ENCODE measurements at places on chromosomes 1 and 21.

DNA sequence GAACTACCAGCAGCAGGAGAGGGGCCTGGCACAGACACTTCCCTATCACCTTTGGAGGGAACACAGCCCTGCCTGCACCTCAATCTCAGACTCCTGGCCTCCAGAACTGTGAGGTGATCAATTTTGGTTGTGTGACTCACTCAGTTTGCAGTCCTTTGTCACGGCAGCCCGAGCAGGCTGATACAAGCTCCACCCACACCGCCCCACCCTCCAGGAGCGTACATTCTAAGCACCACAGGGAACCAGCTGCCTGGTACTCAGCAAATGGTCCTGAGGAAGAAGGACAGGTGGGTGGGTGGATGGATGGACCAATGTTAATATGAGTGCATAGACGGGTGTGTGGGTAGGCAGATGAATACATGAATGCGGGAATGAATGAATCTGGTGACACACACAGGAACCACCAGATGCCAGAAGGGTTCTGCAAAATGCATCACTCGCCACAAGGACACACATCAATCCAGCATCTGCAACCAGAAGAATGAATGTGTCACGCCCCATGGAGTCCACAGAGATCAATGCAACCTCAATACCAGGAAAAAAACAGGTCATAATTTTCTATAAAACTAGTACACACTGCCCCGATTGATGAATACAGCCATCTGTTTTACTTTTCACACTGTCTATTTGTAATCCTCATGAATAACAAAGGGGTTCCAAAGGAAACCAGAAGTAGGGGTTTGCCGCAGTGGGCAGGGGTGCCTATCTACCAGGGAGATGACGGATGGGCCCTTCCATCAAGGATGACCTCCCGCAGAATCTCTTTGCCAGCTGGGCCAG, 284.5 kb downstream of the NPHP4 start:
- DNase-seq = no peak

GRCh38 chr1:159752135-159752580, 28.6 kb upstream of the DUSP23 start:
- DNase-seq = no peak

DNA sequence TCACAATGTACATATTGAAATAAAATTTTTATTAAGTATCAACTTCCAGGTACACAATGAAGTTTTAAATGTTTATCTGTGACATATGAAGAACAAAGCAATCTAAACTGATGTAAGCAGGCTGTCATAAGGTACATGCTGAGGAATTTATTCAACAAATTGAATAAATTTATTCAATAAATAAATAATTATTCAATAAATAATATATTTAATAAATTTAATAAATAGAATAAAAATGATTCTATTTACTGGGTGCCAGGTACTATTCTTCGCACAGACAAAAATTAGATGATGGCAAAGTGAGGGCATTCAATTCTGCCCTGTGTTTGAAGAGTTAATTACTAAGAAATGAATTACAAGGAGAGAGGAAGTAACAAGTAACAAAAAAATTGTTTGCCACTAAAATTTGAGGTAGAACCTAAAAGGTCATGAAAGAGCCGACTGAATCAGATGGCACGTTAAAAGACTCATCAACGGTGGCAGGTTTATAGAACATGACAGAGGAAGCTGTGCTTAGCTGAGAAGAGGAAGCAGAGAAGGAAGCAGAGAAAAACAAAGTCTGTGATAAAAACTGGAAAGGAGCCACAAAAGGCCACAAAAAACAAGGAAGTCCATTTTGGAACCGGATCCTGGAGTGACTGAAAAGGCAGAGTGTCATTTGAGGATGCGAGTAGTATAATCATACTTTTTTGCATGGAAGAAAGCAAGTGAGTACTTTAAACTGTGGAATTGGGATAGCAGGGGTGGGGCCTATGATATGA, 2.2 kb upstream of the USP24 start:
- no peak for DNase-seq

DNA sequence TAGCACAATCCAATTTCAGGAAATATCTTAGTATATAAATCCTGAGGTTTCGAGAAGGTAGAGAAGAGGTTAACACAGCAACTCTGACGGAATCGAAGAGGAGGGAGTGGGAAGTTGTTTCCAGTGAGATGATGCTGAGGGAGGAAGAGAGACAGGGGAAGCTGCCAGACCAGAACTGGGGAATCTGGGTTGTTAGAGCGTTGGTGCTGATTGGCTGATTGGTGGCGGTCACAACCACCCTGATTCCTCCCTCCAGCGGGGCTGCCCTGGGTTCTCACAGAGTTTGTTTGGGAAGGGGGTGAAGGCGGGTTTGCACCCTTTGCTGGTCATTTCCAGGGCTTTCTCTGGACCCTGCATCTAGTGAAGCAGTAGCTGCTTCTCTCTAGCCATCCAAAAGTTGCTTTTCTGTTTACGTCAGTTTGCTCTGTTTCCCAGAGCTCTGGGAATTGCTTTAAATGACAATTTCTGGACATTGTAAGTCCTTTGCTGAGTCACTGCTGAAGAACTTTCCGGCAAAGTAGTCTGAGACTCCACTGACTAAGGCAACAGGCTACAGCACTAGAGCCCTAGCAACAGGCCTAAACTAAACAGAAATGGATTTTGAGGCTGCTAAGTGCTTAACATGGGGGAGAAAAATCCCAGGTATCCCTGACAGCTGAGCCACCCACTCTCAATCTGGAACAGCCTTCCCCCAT, 90.1 kb downstream of the TENT5C start:
- DNase-seq = no peak

- DNase-seq = no peak
Measured at GRCh38 chr1:49166031-49166430, 389.3 kb upstream of the BEND5 start.

DNA sequence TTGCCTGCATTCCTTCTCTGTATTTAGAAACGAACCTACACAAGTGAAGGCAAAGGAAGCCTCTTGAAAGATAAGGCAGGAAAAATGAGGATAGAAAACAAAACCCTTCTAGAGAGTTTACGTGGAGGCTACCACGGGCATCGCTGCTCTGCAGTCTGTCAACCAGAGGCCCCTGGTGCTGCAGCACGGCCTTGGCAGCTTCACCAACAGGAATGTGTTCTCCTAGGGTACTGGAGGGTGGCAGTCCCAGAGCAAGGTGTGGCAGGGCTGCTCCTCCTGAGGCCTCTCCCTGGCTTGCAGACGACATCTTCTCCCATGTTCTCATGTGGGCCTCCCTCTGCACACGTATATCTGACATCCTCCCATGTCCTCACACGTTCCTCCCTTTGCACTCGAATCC, 57.6 kb upstream of the SAMD11 start:
- no peak for DNase-seq

GRCh38 chr1:234885601-234886000, 243.0 kb downstream of the TOMM20 start:
- no peak for DNase-seq

DNA sequence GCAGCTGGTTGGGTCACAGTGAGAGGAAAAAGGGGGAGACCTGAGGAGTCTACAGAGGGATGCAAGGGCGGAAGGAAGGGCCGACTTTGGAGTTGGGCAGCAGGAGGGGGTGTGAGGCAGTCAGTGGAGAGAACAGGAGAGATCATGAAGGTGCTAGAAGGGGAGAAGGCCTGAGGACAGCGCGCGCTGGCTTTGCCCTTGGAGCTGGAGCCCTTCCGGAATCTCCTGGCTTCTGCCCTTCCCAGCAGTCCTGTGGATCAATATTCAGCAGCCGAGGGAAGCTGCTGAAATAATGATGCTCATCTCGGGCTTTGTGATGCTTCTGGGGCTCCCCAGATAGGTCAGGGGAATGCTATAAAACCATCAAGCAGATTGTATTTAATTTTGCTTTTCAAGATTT, 26.7 kb downstream of the SLC37A1 start:
- DNase-seq = no peak

- no peak for DNase-seq
Measured at GRCh38 chr1:232404981-232405731, 224.8 kb downstream of the SIPA1L2 start.

GRCh38 chr21:46604329-46604974, 430 bp downstream of the S100B start:
- no peak for DNase-seq

GRCh38 chr1:244836584-244836983, 1.1 kb downstream of the COX20 start:
- DNase-seq = no peak

DNA sequence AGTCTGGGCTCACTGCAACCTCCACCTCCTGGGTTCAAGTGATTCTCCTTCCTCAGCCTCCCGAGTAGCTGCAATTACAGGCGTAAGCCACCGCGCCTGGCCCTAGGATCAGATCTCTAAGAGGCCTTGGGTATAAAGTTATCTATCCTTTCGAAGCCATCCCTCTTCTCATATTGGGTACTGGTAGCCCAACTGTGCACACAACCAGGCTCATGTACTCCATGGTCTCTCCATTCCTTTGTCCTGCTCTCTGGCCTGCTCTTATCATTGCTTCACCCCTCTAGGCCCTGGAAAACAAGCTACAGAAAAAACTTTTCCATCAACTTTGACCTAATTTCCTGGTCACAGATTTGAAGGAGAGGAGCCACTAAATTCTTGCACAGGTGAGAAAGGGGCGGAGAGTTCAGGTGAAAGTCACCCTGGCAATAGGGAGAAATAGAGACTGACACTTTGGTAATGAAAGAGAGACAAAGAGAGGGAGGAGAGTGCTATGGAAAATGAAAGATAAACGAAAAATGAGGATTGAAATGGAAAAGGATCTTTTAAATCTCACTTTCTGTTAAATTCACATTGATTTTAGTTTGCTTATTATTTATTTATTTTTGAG, 6.0 kb downstream of the TXNIP start:
- DNase-seq = peak; percentile 51

GRCh38 chr1:171126504-171126903, 35.8 kb downstream of the FMO3 start:
- DNase-seq = no peak

GRCh38 chr1:147608596-147608995, 61.7 kb downstream of the ACP6 start:
- DNase-seq = no peak

Data from activated CD8-positive, alpha-beta memory T cell treated with anti-CD3 and anti-CD28 coated beads, Interleukin-2, amount 50 U/mL, for 48 hours (primary cell).